ENCODE measurements at places on chromosomes 7 and 10. TPM values are rescaled to one million over a fixed set of nuclear protein-coding genes. Genes with fewer than 3 reads are reported as not detected.

DNA sequence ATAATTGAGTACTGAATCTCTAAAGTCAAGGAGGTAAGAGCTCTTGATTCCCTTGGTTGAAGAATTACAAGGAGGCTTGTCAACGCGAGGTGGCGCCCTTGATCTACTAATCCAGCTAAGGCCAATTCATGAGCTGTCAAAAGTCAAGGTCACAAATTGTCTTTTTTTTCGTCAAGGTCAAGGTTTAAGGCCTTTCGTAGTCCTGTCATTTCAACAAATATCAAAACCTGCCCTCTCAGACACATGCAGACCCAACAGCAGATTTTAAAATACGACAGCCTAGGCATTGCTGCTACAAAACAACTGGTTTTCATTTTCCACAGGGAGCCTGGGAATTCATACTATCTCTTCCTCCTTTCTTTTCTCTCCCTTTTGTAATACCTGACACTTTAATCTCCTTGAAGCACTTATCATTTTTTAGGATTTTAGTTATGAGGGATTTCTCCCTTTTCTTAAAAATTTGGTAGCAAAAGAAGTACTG, 3.6 kb downstream of the HOXA13 start:
- peak; percentile 85 for DNase-seq

DNA sequence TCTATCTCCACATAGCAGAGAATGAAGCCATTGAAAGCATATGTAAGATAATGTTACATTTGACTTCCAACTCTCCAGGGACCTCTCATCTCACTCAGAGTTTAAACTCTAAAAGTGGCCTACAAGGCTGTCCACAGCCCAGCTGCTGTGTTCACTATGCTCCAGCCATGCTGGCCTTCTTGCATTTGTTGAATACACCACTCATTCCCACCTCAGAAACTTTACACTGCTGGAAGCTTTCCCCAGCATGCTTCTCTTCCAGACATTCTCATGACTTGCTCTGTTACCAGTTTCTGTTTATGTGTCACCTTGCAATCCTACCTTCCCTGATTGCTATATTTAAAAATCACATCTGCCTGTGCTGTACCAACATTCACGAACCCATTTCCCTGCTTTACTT, 167.2 kb downstream of the WNT2 start:
- DNase-seq, result no peak

DNA sequence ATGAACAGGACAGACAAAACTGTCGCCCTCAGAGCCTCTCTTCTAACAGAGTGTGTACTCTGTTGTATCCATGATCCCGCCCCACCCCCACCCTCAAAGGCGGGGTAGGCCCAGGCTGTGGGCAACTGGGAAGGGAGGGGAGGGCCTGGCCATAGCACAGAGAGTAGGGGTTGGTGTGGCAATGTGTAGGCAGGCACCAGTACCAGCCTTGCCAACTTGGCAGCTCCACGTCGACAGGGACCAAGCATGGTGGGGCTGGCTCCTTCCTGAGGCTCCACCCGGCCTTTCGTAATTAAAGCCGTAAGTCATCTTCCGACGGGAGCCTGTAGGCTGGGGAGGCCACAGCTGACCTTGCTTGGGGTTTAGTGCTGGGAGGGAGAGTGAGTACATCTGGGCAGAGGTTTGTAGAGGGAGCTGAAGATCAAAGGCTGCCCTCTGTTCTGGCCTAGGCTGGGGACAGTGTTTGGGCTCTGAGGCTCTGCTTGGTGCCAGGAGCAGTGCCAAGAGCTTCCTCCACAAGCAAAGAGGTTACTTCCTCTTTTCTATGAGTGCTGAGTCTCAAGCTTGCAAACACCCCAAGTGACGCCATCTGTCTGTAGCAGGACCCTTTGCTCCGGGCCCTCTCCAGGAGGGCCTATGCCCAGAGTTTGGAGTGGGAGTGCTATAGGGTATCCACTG, 121.6 kb downstream of the C10orf105 start:
- no peak for DNase-seq

GRCh38 chr7:51129527-51130472, 186.8 kb downstream of the COBL start:
- DNase-seq, result no peak

- DNase-seq, result no peak
Observed at GRCh38 chr10:90790422-90790821, 67.4 kb downstream of the HTR7 start.

GRCh38 chr10:95280637-95281036, 10.2 kb downstream of the PDLIM1 start:
- no peak for DNase-seq

DNA sequence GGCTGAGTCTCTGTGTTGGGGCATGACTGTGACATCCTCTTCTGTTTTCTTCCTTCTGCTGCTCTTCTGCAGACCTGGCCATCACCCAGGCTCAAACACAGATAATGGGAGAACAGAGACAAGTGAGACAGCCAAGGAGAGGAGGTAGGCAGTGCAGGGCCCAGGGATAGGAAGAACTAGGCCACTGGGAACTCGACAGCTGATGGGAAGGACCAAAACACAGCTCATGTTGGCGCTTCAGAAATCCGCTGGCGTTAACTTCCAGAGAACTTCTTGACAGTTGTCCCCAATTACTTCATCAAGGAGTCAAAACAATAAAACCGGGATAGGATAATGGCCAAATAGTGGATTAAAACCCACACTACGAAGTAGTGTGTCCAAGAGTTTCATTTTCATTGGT, 97.0 kb upstream of the PALS2 start:
- DNase-seq, result no peak

DNA sequence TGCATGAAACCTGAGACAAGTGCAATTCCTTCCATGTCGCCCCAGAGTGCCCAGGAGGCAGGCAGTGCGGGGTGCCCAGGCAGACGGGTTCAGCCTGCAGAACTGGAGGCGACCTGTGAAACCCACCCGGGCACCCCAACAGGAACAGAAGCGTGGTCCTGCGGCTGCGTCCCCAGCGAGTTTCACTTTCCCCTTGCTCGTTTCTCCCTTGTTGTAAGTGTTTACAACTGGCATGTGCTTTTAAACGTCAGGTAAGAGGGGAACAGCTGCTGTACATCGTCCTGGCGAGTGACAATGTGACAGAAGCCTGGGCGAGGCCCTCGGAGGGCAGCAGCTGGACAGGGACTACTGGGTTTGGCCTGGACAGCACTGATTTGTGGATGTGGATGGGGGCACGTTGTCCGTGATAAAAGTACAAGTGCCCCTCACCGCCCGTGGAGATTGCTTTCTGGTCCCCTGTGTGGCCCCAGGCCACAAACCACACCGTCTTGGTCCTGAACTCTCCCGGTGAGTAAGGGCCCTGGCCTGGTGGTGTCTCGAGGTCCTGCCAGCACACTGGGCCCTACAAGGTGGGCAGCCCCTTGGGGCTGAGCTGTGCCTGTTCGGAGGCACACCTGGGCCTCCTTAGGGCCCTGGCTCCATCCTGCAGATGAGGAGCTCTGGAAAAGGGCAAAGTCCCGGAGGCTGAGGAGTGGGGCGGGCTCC, 4.0 kb downstream of the VENTX start:
- no peak for DNase-seq

The TRIM50 gene
- total RNA-seq, result 1.4 TPM

The NKX6-2 gene
- not detected for total RNA-seq

The PAPSS2 gene
- 21.1 TPM for total RNA-seq

All from breast epithelium (tissue), 4 donors.